NCI-H774 (cell line): ENCODE measurements at places on chromosomes 7 and 10.

DNA sequence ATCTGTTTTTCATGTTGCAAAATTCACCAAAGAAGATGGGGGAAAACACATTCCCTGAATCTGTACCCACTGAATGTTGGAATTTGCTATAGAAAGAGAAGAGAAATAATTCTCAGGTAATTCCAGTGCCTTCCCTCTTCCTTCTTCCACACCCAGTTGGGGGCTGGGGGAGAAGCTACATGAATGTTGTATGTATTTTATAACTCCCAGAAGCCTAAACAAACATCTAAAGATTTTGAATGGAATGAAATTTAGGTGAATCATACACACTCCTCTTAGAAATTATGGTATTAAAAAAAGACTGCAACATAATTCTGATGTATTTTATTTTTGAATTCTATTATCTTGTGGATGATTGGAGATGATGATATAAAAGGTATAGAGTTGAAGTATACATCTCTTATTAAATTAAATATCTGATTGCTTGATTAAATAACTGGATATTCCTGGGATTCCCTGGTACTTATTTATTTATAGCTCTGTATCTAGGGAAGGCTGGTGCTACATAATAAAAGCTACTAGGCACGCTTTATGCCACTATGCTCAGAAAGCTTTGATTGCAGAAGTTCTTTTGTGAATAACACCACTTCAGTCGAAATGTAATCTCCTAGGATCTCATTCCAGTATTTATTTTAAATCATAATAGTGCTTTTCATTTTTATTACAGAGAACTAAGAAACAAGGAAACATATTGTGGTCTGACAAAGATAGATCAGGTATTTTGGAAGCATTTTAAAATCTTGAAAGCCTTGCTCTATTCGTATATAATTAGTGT is 98.5 kb downstream of the MCU start:
- DNase-seq = no peak

GRCh38 chr10:95522117-95522516 is 39.1 kb downstream of the SORBS1 start:
- no peak for DNase-seq

DNA sequence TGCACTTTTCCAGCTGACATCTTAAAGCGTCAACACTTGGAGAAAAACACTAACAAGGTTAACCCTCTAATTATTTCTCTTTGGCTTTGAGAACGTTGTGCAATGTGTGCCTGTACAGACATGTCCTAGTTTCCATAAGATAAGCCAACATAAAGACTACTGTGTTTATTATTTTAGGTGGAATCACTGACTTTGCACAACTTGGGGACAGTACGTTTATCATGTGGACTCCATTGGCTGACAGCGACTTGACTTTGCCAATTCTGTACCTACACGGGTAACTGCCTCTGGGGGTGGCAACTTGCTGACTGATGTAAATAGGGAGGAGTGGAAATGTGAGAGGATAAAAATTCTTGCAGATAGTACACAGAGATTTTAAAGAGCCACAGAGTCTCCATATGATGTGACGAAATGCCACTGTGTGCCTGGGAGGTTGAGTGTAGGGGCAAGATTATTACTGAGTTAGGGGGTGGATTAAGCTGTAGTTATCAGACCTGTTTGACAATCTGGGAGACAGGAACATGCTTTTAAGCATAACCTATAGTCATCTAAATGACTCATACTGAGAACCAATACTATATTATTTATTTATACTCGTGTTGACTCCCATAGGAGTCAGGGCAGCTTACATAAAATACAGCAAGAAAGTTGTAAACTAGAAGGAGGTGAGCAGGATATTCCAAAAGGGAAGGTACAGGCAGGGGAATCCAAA is 21.0 kb downstream of the SLC13A4 start:
- no peak for DNase-seq

DNA sequence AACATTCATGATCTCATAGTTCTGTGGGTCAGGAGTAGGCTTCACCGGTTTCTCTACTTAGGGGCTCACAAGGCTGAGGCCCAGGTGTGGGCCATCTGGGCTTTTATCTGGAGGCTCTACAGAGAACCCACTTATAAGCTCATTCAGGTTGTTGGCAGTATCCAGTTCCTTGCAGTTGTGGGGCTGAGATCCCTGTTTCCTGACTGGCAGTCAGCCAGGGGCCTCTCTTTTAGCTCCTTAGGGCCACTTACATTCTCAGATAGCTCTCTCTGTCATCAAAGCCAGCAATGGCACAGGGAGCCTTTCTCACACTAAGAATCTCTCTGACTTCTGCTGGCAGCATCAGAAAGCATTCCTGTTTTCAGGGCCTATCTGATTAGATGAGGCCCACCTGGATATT is 18.2 kb upstream of the HECTD2 start:
- no peak for DNase-seq

DNA sequence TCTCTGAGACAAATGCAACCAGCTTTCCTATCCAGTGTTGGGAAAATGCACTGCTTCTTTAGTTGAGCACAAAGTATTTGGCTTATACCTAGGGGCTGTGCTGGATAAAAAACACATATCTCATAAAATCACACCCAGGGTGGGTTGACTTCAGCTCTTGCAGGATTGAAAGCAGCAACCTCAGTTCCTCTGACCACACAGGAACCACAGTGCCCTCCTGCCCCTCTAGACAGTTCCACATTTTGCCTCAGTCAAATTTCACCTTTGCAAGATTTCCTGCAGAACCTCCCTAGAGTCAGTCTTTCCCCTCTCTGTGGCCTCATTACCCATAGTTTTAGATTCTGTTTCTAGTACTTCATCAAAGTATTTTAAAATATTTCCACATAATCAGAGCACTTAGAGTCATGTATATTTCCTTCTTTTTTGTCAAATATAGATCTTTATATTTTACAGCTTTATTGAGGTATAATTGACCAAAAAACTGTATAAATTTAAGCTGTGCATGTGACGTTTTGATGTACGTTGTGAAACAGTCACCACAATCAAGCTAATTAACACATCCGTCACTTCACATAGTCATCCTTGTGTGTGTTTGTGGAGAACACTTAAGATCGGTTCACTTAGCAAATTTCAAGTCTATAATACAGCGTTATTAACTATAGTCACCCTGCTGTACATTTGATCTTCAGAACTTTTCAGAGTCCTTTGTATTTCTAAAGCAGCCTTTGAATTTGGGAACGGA is 37.0 kb upstream of the EGR2 start:
- DNase-seq = no peak

GRCh38 chr10:22379059-22379458 is 33.8 kb downstream of the SPAG6 start:
- DNase-seq = no peak

- no peak for DNase-seq
Measured at GRCh38 chr10:86970982-86971231, 2.6 kb downstream of the ADIRF start.

- DNase-seq = peak; percentile 15
Measured at GRCh38 chr7:147079921-147080420, 963.4 kb downstream of the CNTNAP2 start.

GRCh38 chr10:117729156-117729555 is 186.6 kb downstream of the EMX2 start:
- no peak for DNase-seq

DNA sequence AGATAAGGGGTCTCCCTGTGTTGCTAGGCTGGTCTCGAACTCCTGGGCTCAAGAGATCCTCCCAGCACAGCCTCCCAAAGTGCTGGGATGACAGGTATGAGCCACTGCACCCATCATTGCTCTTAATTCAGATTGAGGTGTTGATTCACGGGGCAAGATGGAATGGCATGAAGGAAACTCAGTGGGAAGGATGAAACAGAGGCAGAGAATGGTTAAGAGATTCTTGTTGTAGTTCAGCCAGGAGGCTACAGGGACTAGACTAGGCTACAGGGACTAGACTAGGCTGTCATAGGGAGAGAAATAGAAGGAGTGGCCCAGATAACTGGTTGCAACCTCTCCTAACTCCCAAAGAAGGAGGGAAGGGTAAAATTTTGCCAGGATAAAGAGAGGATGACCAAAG is 48.0 kb downstream of the THNSL1 start:
- no peak for DNase-seq
